Stimulated activated CD8-positive, alpha-beta memory T cell treated with anti-CD3 and anti-CD28 coated beads, Interleukin-2, amount 100 ng/mL, for 1 hour (primary cell): ENCODE measurements at places on chromosomes 6 and 20.

GRCh38 chr20:37560629-37561028, 33.0 kb upstream of the BLCAP start:
- no peak for DNase-seq

GRCh38 chr6:147081076-147081609, 123.1 kb upstream of the STXBP5 start:
- no peak for DNase-seq

DNA sequence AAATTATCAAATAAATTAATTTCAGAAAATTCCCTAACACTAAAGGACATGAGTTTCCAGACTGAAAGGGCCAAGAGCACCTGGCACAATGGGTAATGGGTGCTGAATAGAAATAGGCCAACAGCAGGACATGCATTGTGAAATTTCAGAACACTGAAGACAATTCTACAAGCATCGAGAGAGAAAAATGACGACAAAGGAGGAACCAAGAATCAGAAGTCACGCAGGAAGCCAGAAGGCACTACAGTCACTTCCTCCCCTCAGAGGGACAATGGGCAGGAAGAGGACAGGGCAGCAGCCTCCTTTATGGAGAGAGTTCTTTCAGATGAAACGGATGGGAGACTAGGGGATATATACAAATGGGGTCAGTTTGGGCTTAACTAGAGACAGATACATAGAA, 29.6 kb downstream of the PCNA start:
- DNase-seq: no peak

DNA sequence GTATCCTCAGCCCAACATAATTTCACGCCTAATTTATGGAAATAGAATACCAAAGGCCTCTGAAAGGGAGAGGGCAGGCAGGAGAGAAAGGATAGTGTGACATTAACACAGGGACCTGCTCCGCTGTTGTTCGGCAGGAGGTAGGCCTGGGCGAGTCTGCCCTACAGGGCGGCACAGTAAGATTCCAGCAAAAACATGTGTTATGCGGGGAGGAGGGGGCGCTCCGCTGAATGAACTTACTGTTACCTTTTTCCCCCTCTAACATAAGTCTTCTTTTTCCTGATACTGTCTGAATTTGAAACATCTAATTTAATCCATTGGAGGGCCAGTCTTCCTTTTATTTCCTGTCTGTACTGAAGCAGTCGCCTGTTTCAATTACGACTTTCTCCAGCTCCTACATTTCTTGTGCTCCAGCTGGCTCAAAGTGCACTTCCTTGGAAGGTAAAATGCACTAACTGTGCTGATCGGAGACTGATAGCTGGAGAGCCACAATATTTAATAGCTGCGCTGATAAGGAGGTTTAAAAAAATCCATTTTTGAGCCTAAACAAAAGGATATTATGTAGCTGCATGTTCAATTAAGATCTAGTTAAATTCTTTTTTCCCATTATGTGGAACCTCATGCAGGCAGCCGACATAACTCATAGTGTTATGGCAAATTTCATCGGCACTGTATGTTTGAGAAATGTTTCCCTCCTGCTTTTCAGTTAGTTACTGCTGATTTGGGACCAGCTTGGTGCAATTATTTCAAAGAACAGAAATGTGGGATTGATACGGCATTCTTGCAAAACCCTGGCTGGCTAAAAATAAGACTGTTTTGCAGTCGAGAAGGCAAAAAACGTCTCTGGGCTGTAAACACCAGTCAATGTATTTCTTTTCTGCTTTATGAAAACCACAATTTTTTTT, 193.0 kb downstream of the FOXC1 start:
- DNase-seq: no peak

GRCh38 chr6:74439123-74439811, 743.3 kb downstream of the CD109 start:
- DNase-seq: no peak

- no peak for DNase-seq
These were observed 46.0 kb upstream of the SRF start for GRCh38 chr6:43125119-43125518.

- DNase-seq: no peak
These were observed 16.8 kb downstream of the SIRPA start for GRCh38 chr20:1912053-1912452.

- no peak for DNase-seq
These were observed 882 bp upstream of the FAM184A start for GRCh38 chr6:119079283-119079809.

DNA sequence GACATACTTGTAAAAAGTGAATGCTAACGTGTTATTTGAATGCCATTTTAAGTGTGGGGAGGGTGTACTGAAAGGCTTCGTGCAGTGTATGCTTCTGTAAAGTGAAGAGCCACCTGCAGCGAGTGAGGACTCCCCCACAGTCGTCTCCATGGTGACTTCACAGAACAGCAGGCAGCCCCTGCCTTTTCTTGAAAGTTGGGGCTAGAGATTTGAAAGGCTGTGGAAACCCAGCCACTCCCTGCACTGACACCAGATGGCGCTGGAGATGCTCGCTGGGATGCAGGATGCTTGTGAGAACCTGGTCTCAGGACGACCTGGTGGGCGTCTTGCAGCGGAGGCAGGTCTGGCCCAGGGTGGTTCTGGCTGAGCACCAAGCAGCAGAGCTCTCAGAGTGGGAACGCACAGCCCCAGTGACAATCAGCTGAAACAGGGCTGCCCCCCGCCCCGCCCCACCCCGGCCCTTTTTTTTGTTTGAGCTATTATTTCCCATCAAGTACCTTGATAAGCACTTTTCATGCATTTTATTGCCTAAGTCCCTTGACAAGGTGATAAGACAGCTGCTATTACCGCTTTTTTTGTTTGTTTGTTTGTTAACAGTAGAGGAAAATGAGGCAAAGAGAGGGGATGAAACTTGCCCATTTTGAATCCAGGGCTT, 150.3 kb downstream of the SYCP2 start:
- no peak for DNase-seq

- DNase-seq: no peak
These were observed 5.7 kb upstream of the FGD2 start for GRCh38 chr6:36999751-37000125.

GRCh38 chr6:43492673-43493072, 15.3 kb downstream of the TJAP1 start:
- no peak for DNase-seq

DNA sequence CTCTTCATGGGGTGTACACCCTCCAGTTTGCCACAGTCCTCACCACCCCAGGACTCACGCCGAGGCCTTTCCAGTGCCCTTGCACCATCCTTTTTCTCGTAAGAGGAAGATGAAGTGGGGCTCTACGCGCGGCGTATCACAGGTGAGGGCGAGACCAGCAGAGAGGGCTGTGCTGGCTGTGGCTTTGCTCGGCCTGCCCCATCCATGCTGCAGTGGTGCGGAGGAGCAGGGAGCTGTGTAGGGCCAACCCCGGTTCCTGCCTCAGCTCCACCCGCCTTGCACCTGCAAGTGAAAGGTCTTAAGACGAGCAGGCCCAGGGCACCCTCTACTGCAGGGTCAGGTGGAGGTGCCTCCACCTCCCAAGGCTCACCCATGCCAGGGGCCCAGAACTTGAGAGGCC, 24.1 kb downstream of the RBCK1 start:
- no peak for DNase-seq

DNA sequence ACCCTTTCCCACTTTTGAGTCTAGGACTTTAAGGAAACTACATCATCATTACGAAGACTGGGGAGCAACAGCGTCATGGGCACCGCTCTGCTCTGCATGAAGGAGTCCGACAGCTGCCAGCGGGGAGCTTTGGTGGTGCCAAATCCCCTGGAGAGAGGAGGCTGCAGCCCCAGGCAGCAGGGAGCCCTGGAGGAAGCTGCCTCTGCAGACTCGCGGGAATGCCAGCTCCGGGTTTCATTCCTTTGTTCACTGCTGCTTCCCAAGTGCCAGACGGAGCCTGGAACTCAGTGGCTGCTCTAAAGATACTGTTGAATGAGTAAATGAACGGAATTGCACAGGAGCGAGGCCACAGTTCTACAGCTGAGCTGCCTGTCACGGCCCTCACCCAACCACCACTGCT, 196.5 kb upstream of the THBS2 start:
- no peak for DNase-seq

DNA sequence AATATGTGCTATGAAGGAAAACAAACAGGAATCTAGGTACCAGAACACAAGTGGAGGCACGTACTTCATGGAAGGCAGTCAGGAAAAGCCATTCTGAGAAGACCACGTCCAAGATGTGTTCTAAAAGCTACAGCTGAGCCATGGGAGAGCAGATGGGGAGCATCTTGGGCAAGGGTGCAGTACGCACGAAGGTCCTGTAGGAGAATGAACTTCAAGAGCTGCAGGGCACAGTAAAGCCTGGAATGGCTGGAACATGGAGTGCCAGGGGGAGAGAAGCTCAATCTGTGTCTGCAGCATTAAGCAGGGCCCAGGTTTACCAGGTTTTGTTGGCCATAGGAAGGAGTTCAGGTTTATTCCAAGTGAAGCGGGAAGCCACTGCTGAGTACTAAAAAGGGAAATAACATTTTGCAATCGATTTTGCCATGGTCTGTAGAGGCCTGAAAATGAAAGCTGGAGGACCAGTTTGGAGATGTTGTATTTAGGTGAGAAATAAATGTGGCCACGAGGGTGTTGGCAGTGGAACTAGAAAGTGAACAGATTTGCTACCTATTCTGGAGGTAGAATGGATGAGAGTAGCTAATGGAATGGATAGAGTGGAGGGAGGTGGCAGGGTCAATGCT, 29.9 kb downstream of the ADTRP start:
- no peak for DNase-seq

DNA sequence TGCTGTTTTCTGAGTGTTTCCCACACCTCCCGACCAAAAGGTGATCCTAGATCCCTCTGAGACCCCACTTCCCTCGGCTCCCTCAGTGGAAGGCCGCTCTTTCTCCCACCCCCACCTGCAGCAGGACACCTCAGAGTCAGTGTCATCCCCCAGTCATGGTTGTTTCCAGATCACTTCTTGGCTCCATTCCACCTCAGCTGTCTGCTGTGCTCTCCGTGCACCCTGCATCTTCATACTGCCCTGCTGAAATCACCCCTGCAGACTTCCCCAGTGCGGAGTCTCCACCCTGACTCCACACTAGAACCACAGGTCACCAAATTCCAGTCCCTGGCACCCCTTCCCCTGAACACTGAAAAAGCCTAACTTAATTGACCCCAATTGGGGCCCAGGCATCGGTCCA, 255.1 kb upstream of the CDYL start:
- no peak for DNase-seq
